ENCODE measurements at places on chromosomes 7 and 10.

DNA sequence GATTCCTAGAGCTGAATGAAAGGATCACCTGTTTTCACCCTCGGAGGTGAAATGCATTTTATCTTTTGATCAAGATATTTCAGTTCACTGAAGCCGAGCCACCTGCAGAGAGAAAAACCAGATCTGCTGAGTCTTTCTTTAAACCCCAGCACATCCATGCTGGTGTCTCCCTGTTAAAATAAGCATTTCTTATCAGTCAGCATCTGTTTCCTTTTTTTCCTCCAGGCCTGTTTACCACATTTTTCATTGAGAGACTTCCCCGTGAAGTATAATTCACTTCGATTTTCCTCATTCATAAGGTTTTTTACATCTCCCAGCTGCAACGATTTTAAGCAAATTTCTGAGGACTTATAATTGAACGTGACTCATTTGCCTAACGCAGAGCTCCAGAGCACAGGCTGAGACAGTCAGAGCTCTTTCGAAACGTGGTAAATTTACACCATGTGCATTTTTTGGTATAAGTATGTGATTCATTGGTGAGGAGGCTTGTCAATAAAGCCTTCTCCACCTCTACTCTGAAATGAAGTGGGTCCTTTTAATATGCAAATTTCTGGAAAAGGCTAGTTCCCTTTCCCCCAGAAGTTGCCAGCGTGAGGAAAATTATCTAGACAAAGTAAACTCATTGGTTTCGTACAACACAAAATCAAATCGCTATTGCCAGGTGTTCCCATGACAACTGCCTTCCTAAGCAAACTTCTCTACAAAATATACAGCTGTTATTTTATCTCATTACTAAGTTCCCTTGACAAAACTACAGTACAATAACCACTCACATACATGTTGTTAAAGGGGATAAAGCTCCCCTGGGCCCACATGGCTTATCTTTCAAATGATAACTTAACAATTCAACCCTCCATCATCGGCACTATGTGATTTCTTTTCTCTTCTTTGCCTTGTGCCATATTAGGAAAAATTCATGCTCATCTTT lies 374.8 kb upstream of the AKR1E2 start:
- DNase-seq = peak; percentile 79

GRCh38 chr10:86960863-86961434 lies 2.5 kb downstream of the SNCG start:
- no peak for DNase-seq

- DNase-seq = peak; percentile 54
Measured at GRCh38 chr7:18345641-18346234, 149.8 kb upstream of the HDAC9 start.

- DNase-seq = no peak
Measured at GRCh38 chr7:5218564-5219360, 28.7 kb downstream of the WIPI2 start.

DNA sequence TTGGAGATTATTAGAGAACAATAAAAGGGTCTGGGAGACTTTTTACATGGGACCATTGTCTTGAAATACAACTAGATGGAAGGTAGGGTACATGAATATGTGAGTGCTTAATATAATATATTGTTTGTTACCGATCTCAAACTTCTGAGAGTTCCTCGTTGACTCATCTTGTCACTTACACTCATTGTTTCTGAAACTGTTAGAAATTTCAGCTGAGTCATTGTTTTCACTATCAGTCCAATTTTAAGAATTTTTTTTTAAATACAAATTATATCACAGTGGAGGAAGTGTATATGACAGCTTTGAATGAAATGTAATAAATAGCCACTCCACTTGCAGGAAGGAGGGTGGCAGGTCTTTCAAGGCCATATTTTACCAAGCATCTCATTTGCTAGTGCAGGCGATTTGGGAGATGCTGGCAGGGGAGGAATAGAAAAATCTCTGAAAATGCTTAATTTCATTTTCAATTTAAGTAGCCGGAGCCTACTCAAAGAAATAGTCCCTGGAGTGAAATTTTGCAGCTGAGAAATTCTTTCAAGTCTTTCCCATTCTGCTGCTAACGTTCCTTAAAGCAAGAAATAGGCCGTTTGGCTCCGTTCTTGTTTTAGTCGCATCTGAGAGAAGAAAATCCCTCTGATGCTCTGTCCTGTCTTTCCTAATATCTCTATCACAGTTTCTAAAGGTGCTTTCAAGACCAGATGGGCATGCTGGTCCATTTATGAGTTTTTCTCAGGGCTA lies 1404.2 kb upstream of the CELF2 start:
- no peak for DNase-seq

DNA sequence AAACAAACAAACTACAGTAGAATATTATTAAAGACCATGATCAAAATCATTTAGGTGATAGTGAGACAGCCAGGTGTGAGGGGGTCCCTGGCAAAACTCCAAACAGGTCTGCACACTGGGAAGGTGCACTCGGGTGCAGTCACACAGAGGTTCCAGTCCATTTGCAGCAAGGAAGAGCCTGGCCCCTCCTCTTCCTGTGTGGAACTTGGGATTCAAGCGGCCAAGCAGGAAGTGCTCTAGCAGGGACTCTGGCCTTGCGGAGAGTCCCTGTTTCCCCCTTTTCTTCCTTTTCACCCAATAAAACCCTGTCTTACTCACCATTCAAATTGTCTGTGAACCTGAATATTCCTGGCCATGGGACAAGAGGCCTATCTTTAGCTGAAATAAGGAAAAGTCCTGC lies 181.8 kb downstream of the LRRTM3 start:
- DNase-seq = no peak

- no peak for DNase-seq
Measured at GRCh38 chr7:105613611-105614330, 32.5 kb upstream of the EFCAB10 start.

GRCh38 chr10:64463406-64463805 lies 942.2 kb downstream of the REEP3 start:
- DNase-seq = no peak

GRCh38 chr10:76937181-76937600 lies 700.4 kb downstream of the KCNMA1 start:
- no peak for DNase-seq

DNA sequence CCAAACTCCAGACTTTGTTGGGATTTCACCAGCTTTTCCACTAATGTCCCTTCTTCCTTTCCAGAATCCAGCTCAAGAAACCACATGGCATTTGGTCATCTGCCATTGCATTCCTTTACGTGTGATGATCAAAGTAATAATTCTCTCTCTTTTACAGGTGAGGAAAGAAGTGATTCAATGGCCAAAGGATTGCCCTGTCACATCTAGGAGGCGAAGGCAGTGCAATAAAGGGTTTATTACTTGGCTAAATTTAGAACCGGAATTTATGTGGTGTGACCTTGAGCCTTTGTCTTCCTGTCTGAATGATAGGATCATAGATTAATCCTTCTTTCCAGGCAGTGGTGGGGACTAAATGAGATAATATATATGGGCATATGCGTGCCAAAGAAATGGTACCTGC lies 58.3 kb upstream of the COBL start:
- DNase-seq = no peak

DNA sequence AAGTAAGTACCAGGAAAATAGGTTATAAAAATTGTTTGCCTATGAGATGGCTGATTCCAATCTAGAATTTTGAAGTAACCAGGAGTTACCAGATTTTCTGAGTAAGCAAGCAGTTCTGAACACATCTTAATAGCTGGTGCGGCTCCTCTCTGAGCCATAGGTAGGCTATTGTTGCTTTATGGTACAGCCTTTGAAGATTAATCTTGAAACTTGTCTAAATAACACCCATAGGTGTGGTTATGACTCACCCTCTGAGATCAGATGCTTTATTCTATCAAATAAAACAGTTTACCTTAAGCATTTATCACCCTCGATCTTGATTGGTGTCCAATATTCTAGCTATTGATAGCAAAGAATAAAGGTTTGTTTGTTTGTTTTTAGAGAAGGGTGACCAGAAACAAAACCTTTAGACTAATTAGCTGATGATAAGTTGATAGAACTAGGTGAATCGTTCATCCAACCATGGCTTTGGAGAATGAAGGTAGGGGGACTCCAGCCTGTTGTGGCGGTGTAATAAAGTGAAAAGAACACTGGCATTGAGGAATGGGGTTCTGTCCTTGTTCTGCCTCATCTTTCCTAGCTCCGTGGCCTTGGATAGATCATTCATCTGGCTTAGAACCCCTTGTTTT lies 72.2 kb downstream of the VTI1A start:
- no peak for DNase-seq

GRCh38 chr7:20797462-20798080 lies 10.9 kb upstream of the SP8 start:
- DNase-seq = no peak

DNA sequence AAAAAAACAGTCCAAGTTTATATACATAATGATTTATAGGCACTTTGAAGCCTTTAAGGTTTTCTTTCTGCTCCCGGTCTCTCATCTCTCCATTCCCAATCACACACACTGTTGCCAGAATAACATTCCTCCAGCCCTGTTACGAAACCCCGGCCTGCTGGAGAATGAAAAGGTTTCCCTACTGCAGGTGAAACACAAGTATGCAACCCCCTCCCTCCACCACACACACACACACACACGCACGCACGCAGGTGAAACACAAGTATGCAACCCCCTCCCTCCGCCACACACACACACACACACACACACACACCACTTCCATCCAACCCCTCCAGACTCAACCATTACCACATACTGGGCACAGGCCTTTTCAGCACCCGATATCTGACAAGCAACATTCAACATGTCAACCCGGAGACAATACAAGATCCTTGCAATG lies 87.5 kb downstream of the PARD3 start:
- DNase-seq = no peak

- DNase-seq = peak; percentile 43
Measured at GRCh38 chr7:514651-515598, 4.7 kb downstream of the PDGFA start.

GRCh38 chr7:121824276-121824675 lies 48.7 kb upstream of the PTPRZ1 start:
- no peak for DNase-seq

DNA sequence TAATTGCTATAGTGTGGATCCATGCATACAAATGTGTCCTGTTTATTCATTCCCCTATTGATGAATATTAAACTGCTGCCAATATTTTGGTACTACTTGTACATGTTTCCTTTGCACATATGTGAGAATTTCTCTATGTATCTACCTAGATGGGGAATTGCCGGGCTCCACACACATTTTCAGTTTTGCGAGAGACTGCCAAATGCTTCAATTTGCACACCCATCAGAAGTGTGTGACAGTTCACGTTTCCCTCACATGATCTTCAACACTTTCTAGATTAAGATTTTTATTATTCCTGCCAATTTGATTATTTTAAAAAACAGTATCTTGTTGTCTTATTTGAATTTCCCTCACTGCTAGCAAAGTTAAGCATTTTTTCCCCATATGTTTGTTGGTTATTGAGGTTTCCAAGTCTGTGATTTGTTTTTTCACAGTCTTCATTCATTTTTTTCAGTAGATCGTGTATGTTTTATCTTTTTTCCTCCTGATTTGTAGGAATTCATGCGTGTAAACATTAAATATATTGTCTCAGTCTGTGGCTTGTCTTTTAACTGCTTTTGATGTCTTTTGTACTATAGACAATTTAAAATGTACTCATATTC lies 2.4 kb upstream of the KLF14 start:
- no peak for DNase-seq

GRCh38 chr7:40799-41750 lies 151.3 kb upstream of the FAM20C start:
- DNase-seq = no peak

Measured in EL (cell line).